Globus pallidus (tissue), 1 donor: ENCODE measurements at places on chromosomes 2 and 18.

DNA sequence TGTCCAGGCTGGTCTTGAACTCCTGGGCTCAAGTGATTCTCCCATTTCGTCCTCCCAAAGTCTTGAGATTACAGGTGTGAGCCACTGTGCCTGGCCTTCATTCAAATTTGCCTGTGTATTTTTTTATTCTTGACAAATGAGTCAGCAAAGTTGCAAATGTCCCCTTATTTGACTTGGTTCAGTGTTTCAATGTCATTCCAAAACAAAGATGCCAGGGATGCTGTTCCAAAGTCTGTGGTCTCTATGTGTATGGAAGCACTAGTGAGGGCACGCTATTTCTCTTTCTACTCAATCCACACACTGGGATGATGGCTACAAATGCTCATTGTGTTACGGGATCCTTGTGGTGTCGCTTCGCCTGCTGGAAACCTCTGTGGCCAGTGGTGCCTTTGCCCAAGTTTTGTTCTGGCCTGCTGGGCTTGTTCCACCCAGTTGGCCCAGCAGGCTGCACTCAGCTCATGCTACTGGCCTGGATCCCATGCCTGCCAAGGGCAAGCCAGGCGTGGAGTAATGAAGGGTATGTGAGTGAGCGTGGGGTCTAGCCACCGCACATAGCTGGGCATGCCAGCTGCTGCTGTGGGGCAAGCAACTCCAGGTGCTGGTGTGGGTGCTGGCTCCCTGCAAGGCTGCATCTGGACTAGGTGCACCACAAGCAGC is 35.6 kb downstream of the FBXO48 start:
- no peak for DNase-seq

DNA sequence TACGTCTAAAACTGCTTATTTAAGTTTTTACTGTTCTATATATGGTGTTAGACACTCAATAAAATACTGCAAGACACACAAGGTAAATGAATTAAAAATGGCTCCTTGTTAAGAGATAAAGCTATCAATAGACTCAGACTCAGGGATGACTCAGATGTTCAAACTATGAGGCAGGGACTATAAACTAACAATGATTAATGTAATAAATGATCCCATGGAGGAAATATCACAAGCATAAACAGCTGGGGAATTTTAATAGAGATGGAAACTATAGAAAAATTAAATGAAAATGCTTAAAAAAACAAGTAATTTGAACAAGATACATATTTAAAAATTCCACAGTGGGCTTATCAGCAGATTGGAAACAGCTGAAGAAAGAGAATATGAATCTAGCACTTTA is 650.8 kb downstream of the DCDC2C start:
- DNase-seq = no peak

- DNase-seq = no peak
These were observed 34.9 kb downstream of the FAM110C start for GRCh38 chr2:11248-11941.

DNA sequence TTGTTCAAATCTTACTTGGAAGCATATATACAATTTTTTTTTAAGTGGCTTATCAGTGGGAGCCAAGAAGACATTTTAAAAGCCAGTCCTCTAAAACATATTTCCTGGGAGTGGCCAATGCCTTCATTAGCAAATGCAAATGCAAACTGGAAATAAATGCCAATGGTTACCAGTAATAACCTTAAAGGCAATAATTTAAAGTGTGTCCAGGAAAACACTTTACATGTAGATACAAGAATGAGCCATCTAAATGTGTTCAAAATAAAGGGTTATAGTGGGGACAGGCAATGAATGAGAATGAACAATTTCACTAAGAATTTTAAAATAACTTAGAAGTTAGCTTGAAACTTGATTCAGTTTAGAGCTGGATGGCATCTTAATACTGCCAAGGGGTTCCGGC is 64.2 kb downstream of the FARSB start:
- DNase-seq = no peak

GRCh38 chr2:193549661-193550060 is 1354.9 kb upstream of the TMEFF2 start:
- DNase-seq = no peak
